Stimulated activated CD4-positive, alpha-beta T cell treated with anti-CD3 and anti-CD28 coated beads, Interleukin-15, amount 100 ng/mL, for 1 hour (primary cell): ENCODE measurements at places on chromosomes 12 and 14.

DNA sequence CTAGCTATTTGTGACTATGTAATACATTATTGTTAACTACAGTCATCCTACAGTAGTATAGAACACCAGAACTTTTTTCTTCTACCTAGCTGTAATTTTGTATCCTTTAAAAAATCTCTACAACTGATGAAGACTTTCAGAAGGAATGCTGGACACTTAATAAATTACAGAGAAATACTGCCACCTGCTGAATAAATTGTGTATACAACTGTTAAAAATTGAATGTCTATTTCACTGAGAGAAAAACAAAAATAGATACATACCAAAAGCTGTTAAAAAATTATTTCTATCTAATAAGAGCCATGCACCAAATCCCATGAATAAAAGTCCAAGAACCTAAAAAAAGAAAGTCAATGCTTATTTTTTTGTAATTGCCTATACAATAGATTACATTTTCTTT lies 6.6 kb downstream of the TSPAN19 start:
- no peak for DNase-seq

DNA sequence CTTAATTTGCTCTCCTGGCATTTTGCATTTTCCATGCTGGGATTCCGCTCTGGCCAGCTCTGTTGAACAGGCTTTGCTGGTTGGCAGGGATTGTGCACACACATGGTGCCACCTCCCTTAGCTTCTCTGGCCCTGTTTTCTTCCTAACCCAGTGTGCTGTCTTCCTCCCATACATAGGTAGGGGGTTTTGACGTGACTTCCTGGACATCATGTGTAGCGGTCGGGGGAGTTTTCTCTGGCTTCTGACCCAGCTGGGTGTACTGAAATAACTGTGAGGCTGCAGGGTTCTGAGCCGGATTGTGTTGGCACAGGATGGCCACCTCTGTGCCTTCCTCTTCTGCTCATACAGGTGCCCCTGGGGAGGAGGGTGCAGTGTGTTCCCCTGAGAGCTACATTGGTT lies 25.7 kb downstream of the C14orf132 start:
- DNase-seq: no peak

- DNase-seq: no peak
Measured at GRCh38 chr12:96335270-96335669, 65.0 kb downstream of the CDK17 start.

DNA sequence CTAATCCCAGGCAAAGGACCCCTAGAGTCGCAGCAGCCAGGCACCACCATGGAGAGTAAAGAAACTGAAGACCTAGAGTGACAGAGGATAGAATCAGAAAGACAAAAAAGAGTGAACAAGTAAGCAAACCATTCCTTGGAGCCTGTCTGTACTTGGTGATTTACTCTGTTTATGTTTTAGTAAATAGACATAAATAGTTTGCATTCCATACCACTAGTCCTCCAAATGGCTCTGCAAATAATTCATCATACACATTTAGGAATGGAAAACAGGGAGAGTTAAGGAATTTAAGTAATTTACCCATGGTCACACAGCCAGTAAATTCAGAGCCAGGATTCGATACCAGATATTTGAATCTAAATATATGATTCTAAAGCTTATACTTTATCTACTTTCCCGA lies 2.8 kb downstream of the OLR1 start:
- DNase-seq: no peak

DNA sequence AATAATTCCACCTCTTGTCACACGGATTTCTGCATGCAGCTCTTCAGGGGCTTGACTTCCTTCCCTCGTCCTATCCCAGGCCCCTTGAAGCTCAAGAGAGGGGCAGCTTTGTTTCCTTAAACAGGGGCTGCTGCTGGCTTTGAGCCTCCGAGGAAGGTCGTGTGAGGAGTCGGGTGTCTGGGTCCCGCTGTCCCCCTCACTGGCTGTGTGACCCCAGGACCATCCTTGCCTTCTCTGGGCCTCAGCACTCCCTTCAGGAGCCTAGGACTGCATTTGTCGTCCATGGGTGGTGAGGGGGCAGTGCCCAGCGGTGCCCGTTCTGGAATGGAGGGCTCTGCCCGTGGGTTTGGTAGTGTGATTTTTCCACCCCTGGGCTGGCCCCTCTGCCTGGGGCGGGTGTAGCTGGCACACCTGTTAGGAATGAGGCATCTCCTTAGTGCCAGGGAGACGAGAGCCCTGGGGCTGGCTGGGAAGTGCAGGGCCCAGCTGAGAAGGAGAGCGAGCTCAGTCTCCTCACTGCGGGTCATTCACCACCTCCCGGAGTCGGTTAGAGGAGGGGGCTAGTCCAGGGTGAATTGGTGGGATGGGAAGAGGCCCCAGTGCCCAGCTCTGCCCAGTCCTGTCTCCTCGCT lies 60.8 kb downstream of the TSPAN9 start:
- DNase-seq: no peak

- DNase-seq: no peak
Measured at GRCh38 chr14:102605029-102605428, 12.6 kb downstream of the RCOR1 start.

DNA sequence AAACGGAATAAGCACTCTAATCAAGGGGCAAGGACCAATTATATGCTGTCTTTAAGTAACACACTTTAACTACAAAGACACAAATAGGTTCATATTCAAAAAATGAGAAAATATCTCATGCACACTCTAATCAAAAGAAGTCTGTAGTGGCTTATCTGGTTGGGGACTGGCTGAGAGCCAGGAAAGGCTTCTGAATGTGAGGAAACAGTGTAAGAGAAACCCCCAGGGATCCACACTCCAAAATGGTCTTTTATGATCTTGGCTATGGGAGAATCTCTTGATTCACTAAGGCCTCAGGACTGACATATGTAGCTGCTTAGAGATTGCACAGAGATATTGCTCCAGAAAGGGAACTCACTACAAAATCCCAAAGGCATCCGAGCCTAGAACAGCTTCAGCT lies 10.3 kb downstream of the CTSG start:
- DNase-seq: no peak

GRCh38 chr12:78864870-78865463 lies 393 bp downstream of the SYT1 start:
- no peak for DNase-seq

- DNase-seq: no peak
Measured at GRCh38 chr12:53735556-53735955, 8.3 kb upstream of the CALCOCO1 start.

GRCh38 chr12:9829982-9830381 lies 2.7 kb downstream of the KLRF1 start:
- DNase-seq: no peak

GRCh38 chr12:12811343-12811742 lies 1.8 kb upstream of the DDX47 start:
- no peak for DNase-seq

GRCh38 chr14:35607380-35607779 lies 73.4 kb downstream of the INSM2 start:
- no peak for DNase-seq

DNA sequence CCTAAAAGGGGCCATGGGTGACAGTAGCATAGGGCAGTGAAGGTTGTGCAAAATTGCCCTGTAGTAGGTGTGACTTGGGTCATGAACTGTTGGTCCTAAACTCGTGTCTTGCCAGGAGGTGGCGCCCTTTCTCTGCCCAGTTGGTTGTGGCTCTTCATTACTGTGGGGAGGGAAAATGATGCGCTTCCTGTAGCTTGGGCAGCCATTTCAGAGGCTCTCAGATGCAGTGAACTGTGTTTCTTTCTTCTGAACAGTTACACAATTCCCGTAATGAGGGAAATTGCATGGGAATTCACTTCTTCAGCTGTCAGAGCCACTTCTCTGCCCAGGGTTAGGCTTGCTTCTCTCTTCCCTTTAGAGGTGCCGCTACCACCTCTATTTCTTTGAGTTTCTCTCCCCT lies 148.1 kb upstream of the NRXN3 start:
- no peak for DNase-seq

DNA sequence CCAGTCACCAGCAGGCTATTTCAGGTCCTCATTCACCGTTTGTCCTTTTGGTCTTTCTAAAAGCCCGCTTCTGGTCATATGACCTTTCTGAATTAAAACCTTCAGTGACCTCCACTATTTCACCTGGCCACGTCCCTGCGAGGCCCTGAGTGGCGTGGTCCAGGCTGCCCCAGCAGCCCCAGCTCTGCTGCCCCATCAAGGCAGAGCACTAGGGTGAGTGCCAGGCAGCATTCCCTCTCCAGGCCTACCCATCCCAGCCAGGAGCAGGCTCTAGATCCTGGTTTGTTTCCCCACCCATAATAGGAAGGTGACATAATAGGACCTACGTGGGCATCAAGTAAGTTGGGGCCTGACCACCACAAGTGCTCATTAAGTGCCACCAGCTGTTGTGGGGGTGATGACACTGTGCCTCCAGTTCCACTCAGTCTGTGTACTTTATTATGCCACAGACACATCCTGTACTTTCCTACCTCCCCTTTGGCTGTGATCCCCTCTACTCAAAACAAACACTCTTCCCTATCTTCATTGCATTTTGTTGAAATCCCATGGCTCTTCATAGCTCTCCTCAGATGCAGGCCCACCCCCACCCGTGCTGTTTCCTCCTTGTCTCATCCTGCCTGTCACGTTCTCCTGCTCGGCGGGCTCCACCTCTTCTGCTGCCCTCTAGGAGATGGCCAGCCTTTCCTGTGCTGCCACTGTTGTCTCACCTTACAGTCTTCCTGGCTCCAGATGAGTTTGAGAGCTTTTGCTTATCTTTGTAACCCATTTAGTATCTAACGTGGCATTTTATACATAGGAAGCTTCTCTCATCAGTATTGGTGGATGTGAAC lies 21.4 kb downstream of the CKB start:
- DNase-seq: no peak

DNA sequence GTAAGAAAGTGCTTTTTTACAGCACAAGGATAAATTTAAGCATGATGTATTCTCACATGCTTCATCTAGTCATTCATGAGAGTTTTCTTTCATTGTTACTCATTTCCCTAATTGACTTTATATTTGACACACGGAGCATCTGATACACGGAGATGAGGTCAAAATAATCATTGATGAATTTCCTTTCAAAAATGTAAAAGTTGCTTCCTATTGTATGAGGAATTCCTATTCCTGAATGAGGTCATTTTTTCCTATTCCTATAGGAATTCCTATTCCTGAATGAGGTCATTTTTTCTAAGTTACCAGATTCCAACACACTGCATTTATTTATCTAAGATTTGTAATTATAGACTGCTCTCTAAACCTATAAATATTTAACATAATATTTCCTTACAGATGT lies 316.7 kb upstream of the KITLG start:
- no peak for DNase-seq

- no peak for DNase-seq
Measured at GRCh38 chr14:21298358-21298757, 18.5 kb downstream of the RPGRIP1 start.

DNA sequence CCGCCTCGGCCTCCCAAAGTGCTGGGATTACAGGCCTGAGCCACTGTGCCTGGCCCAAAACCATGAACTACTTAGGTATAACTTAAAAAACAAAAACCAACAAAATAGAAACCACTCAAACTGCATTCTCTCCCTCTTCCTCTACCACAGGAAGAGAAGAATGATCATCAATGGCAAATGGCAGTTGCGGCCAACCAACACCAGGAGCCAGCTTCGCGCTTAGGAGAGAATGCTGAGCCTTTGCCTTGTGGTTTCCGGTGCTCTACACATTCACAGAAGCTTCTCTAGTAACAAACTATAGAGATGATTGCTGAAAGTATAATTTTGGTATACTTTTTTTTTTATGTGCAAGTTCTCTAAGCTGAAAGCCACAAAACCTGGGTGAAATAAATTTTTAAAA lies 17.1 kb downstream of the CATSPERB start:
- no peak for DNase-seq

- DNase-seq: no peak
Measured at GRCh38 chr14:67237591-67237990, 3.6 kb upstream of the PALS1 start.

DNA sequence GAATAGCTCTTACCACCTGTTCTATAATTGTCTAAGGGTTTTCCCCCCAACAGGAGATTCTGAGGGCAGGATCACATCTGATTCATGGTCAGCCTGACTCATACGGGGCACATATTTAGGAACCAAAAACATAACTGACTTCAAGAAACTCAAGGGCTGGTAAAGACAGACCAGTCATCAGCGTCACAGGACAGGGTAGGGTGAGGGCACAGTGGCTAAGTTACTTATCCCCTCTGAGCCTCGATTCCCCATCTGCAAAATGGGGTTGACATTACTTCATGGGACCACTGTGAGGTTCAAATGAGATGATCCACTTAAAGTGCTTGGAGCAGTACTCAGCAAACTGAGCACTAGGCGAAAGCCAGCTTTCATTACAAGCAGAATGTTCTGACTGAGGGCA lies 606 bp downstream of the CINP start:
- DNase-seq: no peak

GRCh38 chr14:104223101-104224041 lies 85.0 kb downstream of the KIF26A start:
- no peak for DNase-seq

- no peak for DNase-seq
Measured at GRCh38 chr12:111764120-111764821, 2.5 kb upstream of the ALDH2 start.

- DNase-seq: no peak
Measured at GRCh38 chr14:67395876-67396189, 16.1 kb downstream of the PLEK2 start.

GRCh38 chr14:105394714-105395537 lies 3.4 kb upstream of the TEX22 start:
- no peak for DNase-seq

GRCh38 chr14:76201162-76201561 lies 49.4 kb downstream of the GPATCH2L start:
- DNase-seq: no peak

GRCh38 chr12:59472273-59472672 lies 123.6 kb upstream of the SLC16A7 start:
- no peak for DNase-seq

DNA sequence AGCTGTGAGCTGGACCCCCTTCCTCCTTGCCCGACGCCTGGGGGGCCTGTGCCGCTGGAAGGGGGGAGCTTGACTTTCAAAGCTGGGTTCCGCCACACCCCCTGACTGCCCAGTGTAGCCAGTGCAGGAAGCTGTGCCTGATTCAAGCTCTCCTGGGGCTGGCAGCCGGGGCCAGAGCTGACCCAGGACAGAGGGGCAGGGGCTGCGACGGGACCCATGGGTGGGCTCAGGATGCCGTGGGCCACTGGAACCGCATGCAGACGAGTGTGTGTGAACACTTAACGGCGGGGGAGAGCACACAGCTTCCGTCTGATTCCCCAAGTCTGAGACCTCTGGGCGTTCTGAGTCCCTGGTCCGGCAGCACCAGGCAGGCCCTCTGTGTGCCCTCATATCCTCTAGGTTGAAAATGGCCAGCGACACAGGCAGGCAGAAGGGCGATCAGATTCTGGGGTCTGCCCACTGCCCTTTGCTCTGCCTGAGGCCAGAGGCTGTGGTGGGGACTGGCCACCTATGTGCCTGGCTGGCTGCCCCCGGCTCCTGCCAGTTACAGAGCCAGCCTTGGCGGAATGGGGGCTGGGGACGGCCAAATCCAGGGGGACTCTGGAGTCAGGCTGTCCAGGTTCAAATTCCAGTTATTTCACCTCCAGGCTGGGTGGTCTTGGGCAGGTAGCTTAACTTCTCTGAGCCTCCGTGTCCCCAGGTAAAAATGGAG lies 54.0 kb downstream of the CYP46A1 start:
- DNase-seq: no peak

- no peak for DNase-seq
Measured at GRCh38 chr12:3896801-3897351, 23.7 kb upstream of the PARP11 start.
